ENCODE measurements at places on chromosomes 3 and 15. TPM values are rescaled to one million over a fixed set of nuclear protein-coding genes. Genes with fewer than 3 reads are reported as not detected.

GRCh38 chr3:22475665-22476240 lies 724.7 kb upstream of the ZNF385D start:
- H3K4me3 ChIP-seq, result no peak overlapping the region
- no peak for DNase-seq
- H3K36me3 ChIP-seq, result no peaks in the 10 kb centered on the region
- no peaks in the 10 kb centered on the region for H3K27me3 ChIP-seq

GRCh38 chr3:29721789-29722188 lies 440.9 kb downstream of the RBMS3 start:
- H3K4me3 ChIP-seq, result no peak overlapping the region
- H3K27me3 ChIP-seq, result no peaks in the 10 kb centered on the region
- no peaks in the 10 kb centered on the region for H3K4me1 ChIP-seq
- H3K27ac ChIP-seq, result no peak overlapping the region

DNA sequence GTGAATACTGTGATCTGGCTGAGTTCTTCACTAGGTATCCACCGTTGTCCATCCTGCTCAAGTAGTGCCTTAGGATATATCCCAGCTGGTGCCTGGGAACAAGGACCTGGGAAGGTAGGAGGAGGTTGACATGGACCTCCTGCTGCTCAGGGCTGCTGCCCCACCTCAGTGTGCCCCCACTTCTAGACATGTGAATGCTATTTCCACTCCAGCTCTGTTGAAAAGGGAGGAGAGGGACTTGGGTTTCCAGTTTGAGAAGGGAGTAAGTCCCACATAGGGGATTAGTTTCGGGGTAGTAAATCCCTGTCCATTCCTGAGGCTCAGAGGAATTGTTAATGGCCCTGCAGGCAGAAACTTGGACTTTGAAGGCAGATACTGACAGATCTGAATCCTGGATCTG lies 32.9 kb upstream of the ETV5 start:
- H3K4me1 ChIP-seq, result no peaks in the 10 kb centered on the region
- no peak for DNase-seq
- H3K4me3 ChIP-seq, result no peak overlapping the region
- H3K27me3 ChIP-seq, result no peaks in the 10 kb centered on the region
- H3K36me3 ChIP-seq, result no peaks in the 10 kb centered on the region

DNA sequence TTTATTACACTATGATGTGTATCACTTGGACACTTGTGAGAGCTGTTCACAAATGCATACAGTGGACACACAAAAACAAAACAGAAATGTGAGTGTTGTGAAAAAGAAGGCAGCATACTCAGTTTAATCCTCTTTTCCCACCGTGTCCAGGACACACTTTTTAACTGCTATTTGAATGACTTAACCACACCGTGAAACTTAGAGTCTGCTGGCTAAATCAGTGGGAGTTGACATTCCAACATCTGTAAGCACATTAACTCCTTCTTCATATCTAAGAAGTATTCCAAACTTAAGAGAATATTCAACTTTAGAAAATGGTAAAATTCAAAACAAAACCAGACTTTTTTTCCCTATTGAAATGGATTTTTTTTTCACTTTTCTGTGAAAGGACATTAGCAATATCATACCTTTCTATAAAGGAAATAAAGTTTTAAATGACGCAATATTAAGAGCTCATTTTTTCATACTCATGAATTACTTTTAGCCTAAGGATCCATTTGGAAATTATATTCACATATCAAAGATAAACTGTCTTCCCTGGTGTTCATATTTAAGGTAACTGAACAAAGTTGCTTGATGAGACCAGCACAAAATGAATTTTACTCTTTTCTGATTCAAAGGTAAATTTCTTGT lies 316.6 kb downstream of the RBMS3 start:
- no peak overlapping the region for H3K27ac ChIP-seq
- no peaks in the 10 kb centered on the region for H3K36me3 ChIP-seq
- DNase-seq, result no peak
- no peak overlapping the region for H3K4me3 ChIP-seq
- H3K4me1 ChIP-seq, result no peaks in the 10 kb centered on the region
- H3K27me3 ChIP-seq, result no peaks in the 10 kb centered on the region

DNA sequence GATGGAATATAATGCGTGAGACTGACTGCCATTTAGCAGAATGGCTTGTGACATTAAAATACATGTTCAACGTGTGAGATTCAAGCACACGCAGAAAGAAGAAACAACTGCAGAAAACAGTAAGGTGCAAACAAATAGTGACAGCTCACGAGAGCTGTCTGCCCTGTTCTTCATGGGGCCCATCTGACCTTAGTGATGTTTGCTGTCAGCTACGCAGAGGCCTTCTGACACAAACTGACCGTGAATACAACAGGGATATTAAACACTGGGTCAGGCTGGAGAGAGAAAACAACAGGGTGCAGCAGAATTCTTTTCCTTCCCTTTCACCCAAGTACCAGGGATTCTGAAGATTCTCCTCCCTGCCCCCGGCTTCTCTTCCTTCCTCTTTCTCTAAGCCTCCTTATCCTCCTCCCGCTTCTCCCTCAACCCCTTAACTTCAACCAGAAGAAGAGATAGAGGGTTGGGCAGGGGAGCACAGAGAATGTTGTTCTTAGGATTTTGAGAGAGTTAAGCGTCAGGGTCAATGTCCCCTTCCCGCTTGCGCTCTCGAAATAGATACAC lies 2.1 kb downstream of the TNFAIP8L3 start:
- no peaks in the 10 kb centered on the region for H3K36me3 ChIP-seq
- H3K27ac ChIP-seq, result peak overlapping the region; percentile 59
- no peak for DNase-seq
- no peak overlapping the region for H3K4me3 ChIP-seq
- no peaks in the 10 kb centered on the region for H3K4me1 ChIP-seq
- no peaks in the 10 kb centered on the region for H3K27me3 ChIP-seq

DNA sequence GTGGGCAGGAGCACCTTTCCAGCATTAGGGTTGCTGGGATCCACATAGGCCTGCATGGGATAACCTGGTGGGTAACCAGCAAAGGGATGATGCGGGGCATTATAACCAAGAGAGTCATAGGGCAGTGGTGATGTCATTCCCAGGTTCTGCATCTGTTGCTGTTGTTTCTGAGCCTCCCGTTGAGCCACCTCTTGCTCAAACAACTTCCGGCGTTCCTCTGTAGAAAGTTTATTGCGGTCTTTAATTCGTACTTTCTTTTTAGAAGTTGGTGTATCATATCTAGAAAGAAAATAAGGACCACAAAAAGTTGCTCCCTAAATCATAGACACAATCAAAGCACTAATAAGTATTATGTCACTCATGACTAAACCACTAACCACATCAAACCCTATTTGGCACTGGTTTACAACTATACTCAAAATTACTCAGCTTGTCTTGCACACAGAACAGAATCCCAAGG lies 77.8 kb downstream of the NBEAL2 start:
- H3K4me3 ChIP-seq, result no peak overlapping the region
- no peak for DNase-seq
- H3K27ac ChIP-seq, result no peak overlapping the region
- peaks cover 18% of the 10 kb centered on the region for H3K36me3 ChIP-seq

- no peak overlapping the region for H3K27ac ChIP-seq
- DNase-seq, result no peak
Observed at GRCh38 chr15:95105229-95105628, 873.9 kb downstream of the MCTP2 start.

DNA sequence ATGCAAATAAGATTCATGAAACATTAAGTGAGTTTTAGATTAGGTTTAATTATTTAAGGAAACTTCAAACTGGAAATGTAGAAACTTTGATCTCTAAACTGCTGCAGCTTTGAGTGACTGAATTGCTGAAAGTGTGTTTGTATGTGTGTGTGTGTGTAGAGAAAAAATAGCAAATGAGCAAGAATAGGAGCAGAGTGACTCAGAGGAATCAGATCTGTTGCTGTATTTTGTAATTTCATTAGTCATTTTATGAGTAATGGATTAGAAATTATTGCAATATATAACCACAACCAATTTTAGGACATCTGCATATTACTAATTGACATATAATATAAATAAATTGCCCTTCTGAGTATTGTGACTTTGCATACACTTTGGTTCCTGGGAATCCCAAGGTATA lies 52.8 kb upstream of the SLC9A9 start:
- no peak for DNase-seq
- H3K4me3 ChIP-seq, result no peak overlapping the region
- no peak overlapping the region for H3K27ac ChIP-seq

GRCh38 chr3:112579232-112579631 lies 17.4 kb downstream of the SLC35A5 start:
- no peaks in the 10 kb centered on the region for H3K4me1 ChIP-seq
- DNase-seq, result no peak
- no peaks in the 10 kb centered on the region for H3K27me3 ChIP-seq
- H3K4me3 ChIP-seq, result no peak overlapping the region

DNA sequence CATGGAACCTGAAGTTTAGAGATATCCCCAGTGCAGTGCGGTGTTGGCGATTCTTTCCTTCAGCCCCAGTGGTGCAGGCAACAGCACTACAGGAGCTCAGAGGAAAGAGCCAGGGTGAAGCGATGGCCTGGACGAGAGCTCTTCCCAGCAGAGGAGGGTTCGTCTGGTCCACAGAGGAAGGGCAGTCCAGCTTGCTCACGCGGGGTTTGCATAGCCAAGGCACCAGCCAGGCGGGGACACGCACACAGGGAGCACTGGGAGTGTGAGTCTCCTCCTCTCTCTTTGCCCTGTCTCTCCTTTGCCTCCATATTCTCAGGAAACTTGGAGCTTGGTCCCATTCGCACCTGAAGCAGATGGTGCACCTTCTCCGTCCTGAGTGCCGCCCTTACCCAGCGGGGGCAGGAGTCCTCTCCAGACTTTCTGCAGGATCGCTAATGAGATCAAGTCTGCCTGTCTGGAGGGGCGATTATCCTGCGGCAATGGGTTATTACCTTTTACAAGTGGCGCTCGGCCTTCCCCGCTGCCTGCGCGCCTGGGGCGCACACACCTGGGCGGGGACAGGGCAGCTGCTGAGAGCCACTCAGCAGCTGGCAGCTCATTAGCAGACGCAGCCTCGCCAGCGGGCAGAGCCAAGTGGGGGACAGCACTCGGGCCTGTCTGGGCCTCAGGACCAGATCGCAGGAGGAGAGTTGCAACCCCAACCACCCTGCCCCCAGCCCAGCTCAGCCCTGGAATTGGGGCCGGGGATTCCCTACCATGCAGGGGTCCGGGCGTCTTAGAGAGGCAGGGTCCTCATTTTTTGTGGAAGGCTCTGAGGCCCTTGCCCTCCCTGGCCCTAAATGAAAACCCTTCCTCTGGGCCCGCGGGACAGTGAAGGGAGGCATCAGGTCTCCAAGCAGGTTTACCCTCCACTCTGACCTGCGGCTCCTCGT lies 119.0 kb upstream of the MEF2A start:
- H3K4me3 ChIP-seq, result no peak overlapping the region
- no peak overlapping the region for H3K27ac ChIP-seq
- DNase-seq, result peak; percentile 47
- H3K27me3 ChIP-seq, result no peaks in the 10 kb centered on the region
- no peaks in the 10 kb centered on the region for H3K36me3 ChIP-seq

DNA sequence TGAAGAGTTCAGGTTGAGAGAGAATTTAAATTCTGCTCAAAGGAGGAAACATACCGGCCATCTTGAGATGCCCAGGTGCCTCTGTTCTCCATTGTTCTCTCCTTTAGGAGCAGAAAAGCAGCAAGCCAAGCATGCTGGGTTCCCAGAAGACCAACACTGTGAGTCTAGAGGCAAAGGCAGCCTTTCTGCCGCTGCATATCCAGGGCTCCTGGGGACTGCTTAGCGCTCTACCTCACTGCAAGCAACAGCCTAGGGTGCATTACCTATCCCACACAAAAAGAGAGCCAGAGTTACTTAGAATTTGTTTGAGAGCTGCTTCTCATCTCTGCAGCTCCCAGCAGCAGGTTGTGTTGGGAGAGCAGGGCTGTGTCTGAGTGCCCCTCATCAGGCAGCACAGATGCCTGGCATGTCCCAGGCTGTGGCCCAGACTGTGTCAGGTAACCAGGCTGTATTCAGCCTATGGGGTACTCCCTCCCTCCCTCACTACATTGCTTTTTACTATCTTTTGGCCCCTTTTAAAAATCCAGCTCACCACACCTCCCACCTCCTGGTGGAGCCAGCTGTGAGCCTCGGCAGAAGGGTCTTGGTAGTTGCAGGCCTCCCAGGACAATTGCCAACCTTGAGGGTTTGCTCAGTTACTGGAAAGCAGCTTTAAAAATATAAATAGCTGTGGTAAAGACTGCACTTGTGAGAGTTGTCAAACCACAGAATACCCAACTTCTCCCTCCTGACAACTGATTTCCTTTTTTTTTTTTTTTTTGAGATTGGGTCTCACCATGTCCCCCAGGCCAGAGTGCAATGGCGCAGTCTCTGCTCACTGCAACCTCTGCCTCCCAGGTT lies 30.2 kb downstream of the BCL2L10 start:
- H3K4me1 ChIP-seq, result no peaks in the 10 kb centered on the region
- DNase-seq, result no peak
- no peak overlapping the region for H3K4me3 ChIP-seq
- no peak overlapping the region for H3K27ac ChIP-seq
- H3K27me3 ChIP-seq, result no peaks in the 10 kb centered on the region
- H3K36me3 ChIP-seq, result no peaks in the 10 kb centered on the region

DNA sequence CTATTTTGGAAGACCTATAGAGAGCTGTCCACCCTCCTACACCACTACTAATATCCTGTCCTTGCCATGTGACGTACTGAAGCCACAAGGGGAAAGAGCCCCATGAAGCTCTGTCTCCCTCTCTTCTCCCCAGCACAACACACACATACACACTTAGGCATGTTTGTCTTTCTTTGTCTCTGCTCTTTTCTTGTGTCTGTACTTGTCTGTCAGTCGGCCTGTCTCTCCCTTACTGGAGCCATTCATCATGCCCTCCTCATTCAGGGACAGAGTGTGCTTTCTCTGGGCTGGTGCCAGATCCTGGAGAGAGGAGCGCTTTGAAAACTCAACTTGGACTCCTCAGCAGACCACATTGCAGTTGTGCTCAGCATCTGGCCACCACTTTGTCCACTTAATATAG lies 47.6 kb downstream of the PSMD6 start:
- no peaks in the 10 kb centered on the region for H3K27me3 ChIP-seq
- H3K4me3 ChIP-seq, result no peak overlapping the region
- H3K27ac ChIP-seq, result no peak overlapping the region
- peak; percentile 77 for DNase-seq
- H3K4me1 ChIP-seq, result no peaks in the 10 kb centered on the region
- H3K36me3 ChIP-seq, result peaks cover 9% of the 10 kb centered on the region

BCL2A1 gene
- 3.1 TPM for total RNA-seq

ATP10A gene
- total RNA-seq, result 6.0 TPM

WDR82 gene
- total RNA-seq, result 43.8 TPM

EPB42 gene
- 1.1 TPM for total RNA-seq

ISLR gene
- total RNA-seq, result 51.9 TPM

CELSR3 gene
- 0.11 TPM for total RNA-seq

PRR20G gene
- total RNA-seq, result not detected

STRC gene
- not detected for total RNA-seq

CCR3 gene
- total RNA-seq, result not detected

All from right atrium auricular region (tissue), 2 donors.